ENCODE measurements at places on chromosomes 11 and 22. TPM values are rescaled to one million over a fixed set of nuclear protein-coding genes. Genes with fewer than 3 reads are reported as not detected.

Gene KRTAP5-11
- total RNA-seq = not detected

DNA sequence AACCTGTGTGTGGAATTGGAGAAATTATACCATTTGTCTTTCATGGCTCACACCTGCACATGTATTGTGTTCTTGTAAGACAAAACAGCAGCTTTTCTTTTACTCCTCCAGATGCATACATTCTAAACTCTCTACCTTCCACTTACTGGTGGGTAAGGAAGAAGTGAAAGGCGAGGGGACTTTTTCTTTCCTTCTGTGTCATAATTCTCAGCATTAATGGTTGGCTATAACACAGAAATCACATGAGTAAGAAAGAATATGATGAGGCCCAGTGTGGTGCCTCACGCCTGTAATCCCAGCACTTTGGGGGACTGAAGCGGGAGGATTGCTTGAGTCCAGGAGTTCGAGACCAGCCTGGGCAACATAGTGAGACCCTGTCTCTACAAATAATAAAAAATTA lies 57.8 kb upstream of the SHANK2 start:
- DNase-seq = no peak
- no peak overlapping the region for H3K4me3 ChIP-seq
- H3K36me3 ChIP-seq = no peaks in the 10 kb centered on the region
- H3K27ac ChIP-seq = no peak overlapping the region
- no peaks in the 10 kb centered on the region for H3K4me1 ChIP-seq
- H3K27me3 ChIP-seq = no peaks in the 10 kb centered on the region

DNA sequence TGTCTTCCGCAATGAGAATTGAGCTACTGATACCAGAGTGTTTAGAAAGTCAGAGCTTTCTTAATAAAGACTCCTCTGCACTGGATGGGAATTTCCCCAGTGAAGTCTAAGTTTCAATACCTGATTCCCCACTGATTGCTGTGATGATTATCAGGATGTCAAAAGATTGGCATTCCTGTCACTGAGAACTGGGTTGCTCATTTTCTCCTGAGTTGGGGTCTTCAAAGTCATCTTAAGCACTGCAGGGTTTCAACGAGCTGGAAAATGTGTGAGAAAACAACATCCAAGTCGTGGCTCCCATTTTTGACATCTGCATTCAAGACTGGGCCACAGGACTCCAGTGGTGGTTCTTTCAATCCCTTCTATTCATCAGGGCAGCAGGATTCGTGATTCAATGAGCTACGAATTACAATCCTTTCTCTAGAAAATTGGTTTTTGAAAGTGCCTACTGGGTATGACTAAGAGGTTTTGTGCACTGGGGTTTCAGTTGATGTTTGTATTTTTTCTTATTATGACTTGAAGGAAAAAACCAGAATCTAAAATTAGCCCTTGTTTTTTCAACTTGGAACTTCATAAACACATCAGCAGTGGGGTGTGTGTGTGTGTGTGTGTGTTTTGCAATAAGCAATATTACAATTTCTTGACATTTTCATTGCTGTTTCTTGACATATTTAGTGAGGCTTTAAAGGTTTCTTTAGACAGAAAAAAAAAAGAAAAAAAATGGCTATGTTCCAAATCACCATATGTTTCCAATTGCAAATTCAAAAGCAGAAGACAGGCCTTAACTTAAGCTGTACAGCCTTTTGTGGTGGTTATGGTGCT lies 233.0 kb downstream of the FAM76B start:
- H3K27me3 ChIP-seq = no peaks in the 10 kb centered on the region
- H3K36me3 ChIP-seq = peaks cover 9% of the 10 kb centered on the region
- no peak overlapping the region for H3K4me3 ChIP-seq
- H3K4me1 ChIP-seq = peaks cover 37% of the 10 kb centered on the region

DNA sequence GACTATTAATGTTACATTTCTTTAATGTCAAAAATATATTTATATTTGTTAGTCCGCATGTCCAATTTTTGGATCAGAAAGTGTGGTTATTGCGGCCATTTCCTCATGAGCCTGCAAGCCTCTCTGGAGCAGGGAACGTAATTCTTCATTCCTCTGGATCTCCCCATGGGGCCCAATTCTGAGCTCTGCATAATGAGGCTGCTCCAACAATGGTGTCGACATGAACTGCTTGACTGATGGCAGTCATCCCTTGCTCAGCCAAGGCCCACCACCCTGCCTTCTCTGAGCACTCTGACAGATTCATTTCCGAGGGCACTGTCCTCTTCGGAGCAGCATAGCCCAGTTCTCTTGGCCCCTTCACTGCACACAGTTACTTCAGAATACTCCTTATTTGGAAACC lies 3.1 kb upstream of the HEPACAM start:
- no peak overlapping the region for H3K4me3 ChIP-seq
- H3K27ac ChIP-seq = no peak overlapping the region
- peaks cover 5% of the 10 kb centered on the region for H3K4me1 ChIP-seq
- peaks cover 16% of the 10 kb centered on the region for H3K27me3 ChIP-seq
- H3K36me3 ChIP-seq = no peaks in the 10 kb centered on the region
- no peak for DNase-seq

DNA sequence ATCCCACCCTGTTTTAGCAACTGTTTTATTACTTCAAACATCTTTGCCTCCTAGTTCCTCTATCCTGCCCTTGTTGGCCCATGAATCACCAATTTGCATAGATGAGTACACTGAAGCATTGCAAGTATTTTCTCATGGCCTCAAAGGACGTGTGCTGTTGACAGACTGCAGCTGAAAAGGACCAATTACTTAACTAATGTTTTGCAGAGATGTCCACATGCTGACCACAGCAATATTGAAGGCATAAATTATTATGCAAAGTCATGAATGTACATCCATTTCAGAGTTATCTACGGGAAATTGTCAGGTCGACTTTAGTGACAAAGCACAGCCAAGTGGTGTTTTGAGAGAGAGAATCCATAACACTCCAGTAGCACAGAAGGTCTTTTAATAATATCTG lies 64.8 kb downstream of the CADM1 start:
- DNase-seq = no peak
- no peak overlapping the region for H3K27ac ChIP-seq
- no peaks in the 10 kb centered on the region for H3K36me3 ChIP-seq
- no peaks in the 10 kb centered on the region for H3K27me3 ChIP-seq
- H3K4me1 ChIP-seq = no peaks in the 10 kb centered on the region

DNA sequence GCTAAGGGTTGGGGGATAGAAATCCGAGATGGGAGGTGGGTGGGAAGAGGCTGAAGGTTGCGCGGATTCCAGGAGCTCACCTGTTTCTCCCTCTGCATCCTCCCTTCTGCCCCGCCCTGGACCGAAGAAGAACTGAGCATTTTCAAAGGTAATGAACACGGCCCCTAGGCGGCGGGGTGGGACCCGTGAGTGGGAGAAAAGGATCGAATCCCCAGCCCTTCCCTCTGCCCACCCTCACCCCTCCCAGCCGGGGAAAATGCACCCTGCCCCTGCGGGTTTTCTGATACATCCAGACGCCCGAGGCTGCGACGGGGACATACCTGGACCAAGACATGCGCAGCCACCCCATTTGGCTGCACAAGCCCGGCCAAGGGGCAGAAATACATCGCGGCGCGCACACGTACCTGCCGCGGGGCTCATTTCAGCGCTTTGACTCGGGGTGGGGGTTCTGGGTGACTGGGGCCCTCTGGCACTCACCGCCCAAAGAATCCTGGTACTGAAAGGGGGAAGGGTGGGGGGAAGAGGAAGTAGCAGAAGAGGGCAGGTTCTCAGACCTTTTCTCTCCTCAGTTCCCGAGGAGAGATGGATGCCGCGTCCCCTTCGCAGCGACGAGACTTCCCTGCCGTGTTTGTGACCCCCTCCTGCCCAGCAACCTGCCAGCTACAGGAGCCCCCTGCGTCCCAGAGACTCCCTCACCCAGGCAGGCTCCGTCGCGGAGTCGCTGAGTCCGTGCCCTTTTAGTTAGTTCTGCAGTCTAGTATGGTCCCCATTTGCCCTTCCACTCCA lies 6.0 kb downstream of the VSIG2 start:
- no peak for DNase-seq
- H3K27ac ChIP-seq = peak overlapping the region; percentile 94
- H3K4me3 ChIP-seq = peak overlapping the region; percentile 95
- no peaks in the 10 kb centered on the region for H3K36me3 ChIP-seq
- H3K27me3 ChIP-seq = peaks cover 16% of the 10 kb centered on the region

Gene CSF2RB
- 4.6 TPM for total RNA-seq

DNA sequence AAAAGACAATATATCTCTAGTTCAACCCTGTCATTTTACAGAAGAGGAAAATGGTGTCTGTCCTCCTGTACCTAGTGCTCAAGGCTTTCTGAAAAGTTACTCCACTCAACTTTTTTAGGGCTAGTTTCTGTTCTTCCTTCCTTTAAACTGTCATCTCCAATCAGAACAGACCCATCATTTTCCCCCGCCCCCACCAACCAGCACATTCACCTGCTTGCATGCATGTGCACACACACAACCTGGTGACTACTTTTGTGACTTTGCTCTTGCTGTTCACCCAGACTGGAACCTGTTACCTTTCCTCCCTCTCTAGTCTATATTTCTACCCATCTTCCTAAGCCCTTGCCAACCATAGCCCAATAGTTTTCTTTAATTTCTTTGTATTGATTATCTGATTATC lies 5.6 kb downstream of the FBXO7 start:
- H3K27me3 ChIP-seq = no peaks in the 10 kb centered on the region
- H3K36me3 ChIP-seq = peaks cover 18% of the 10 kb centered on the region
- H3K27ac ChIP-seq = peak overlapping the region; percentile 18

DNA sequence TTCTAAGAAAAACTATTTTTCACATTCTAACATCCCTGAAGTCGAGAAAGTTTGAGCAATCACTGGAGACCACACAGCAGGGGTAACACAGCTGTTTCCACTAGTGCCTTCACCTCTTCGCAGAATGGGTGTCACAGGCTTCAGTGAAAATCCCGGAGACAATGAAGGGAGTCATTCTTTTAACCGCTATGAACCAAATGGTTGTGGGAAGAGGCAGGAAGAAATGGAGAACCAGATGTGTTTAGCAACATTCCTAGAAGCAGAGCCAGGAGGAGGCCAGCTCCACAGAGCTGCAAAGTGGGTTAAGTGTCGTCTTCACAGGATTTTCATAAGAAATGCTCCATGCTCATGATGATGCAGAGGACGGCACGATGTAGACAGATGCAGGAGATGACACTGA lies 221.1 kb downstream of the LARGE1 start:
- no peak overlapping the region for H3K27ac ChIP-seq
- no peaks in the 10 kb centered on the region for H3K4me1 ChIP-seq
- H3K27me3 ChIP-seq = no peaks in the 10 kb centered on the region
- no peak overlapping the region for H3K4me3 ChIP-seq

DNA sequence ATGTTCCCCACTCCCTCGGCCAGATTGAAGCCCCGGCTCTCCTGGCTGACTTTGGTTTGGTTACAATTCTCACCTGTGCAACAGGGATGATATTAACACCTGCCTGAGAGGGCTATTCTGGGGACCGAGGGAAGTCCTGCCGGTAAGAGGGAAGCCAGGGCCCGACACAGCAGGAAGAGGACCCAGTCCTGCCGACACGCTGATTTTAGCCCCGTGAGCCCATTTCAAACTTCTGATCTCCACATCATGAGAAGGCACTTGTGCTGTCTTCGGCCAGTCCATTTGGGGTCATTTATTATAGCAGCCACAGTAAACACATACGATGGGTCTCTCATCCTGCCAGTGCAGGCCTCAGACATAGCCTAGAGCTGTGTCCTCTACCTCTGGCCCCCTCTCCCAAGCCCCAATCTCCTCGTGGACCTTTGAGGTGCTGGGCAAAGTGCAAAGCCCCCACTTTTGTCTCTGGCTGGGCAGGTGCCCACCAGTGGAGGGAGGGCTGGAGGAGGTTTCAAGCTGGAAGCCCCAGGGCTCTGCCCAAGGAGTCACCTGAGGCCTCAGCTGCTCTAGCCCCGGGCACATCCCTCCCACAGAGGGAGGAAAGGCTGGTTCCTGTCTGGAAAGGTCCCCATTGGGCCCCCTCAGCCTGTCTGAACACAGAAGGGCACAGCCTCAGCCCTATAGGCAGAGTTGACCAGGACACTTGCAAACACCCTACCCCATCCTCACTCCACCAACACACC lies 59.1 kb upstream of the FGF3 start:
- no peak overlapping the region for H3K27ac ChIP-seq
- DNase-seq = no peak
- H3K4me3 ChIP-seq = no peak overlapping the region
- H3K36me3 ChIP-seq = no peaks in the 10 kb centered on the region
- H3K4me1 ChIP-seq = no peaks in the 10 kb centered on the region

Gene INPPL1
- 176 TPM for total RNA-seq

Gene B3GAT1
- 0.27 TPM for total RNA-seq

Gene TNNT3
- total RNA-seq = 2.9 TPM

DNA sequence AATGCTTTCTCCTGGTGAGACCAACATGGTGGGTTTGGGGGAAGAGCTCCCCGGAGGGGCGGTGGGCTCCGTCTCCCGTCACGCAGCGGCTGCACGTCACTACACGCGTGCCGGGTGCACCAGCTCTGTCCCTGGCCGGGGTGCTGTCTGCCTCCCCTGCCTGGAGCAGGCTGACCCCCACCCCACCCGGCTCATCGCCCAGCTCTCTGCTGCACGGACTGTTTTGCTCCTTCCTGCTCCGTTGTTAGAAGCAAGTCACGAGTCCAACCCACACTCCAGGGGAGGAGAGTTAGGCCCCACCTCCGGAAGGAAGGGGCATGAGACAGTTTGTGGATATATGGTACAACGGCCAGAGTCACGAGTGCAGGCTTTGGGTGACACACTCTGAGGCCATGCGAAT lies 364.9 kb downstream of the BRD1 start:
- no peaks in the 10 kb centered on the region for H3K27me3 ChIP-seq
- no peak overlapping the region for H3K4me3 ChIP-seq
- no peak for DNase-seq
- H3K27ac ChIP-seq = no peak overlapping the region
- H3K36me3 ChIP-seq = no peaks in the 10 kb centered on the region

- H3K4me3 ChIP-seq = no peak overlapping the region
- H3K27me3 ChIP-seq = peaks cover 5% of the 10 kb centered on the region
- no peaks in the 10 kb centered on the region for H3K36me3 ChIP-seq
- H3K4me1 ChIP-seq = no peaks in the 10 kb centered on the region
These were observed 44.0 kb downstream of the PARVA start for GRCh38 chr11:12421386-12421785.

DNA sequence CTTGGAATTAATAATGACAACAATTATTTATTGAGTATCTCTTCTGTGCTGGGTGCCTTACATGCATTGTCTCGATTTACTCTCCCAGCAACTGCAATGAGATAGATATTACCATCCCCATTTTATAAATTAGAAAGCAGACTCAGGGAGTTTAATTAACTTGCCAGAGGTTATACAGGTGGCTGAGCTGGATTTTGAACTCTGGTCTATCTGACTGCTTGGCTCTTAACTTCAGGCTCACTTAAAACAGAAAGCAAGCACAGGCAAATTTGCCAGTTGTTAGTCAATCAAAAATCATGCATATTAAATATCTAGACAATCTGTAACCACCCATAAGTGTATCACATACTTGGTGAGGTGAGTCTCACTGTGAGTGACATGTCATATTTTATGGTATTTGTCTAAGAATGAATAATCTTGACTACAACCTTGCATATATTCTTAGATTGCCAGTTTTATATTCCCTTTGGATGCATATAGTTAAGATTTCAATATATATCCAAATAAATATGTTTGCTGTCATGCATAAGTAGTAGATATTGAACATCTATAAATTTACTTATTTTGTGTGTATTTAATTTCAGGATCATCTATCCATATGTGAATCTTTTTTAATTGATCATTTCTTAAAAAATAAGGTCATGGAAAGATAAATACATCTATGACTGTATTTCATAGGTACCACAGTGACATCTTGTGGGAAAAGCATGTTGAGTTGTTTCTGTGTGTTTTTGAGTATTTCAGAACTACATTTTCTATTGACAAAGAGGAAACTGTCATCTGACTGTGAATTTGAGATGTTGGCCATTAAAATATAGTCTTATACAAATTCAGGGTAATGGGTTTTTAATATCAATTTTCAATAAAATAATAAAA lies 112.0 kb upstream of the ARHGAP42 start:
- H3K36me3 ChIP-seq = no peaks in the 10 kb centered on the region
- no peaks in the 10 kb centered on the region for H3K27me3 ChIP-seq
- H3K27ac ChIP-seq = no peak overlapping the region
- no peaks in the 10 kb centered on the region for H3K4me1 ChIP-seq

Gene RAPSN
- 0.18 TPM for total RNA-seq

Gene ENTHD1
- total RNA-seq = 0.11 TPM

Data from activated T-helper 2 cell treated with anti-CD3 and anti-CD28 coated beads, Interferon-gamma antibody, Interleukin-2, Interleukin-4, amounts not matched to agents 10 μg/mL and 5 μg/mL and 100 μg/mL, durations not matched to agents 14 hours and 24 hours and 36 hours (primary cell).